A549 treated with RU486 at 1 μM for 4 hours (cell line): ENCODE measurements at places on chromosomes 6 and 20. TPM values are rescaled to one million over a fixed set of nuclear protein-coding genes. Genes with fewer than 3 reads are reported as not detected.

Gene MCHR2
- not detected in 5 replicates for total RNA-seq

Gene WFDC12
- not detected in 5 replicates for total RNA-seq

Gene PPP1R16B
- 0.06 to 0.27 TPM (median 0.16 TPM) in 5 replicates for total RNA-seq

Gene AVP
- total RNA-seq, result not detected in 5 replicates

Gene BICRAL
- total RNA-seq, result 2.2 to 3.3 TPM (median 3.1 TPM) in 5 replicates

Gene SLC22A7
- not detected in 5 replicates for total RNA-seq

Gene SYTL3
- 0.86 to 1.3 TPM (median 1.2 TPM) in 5 replicates for total RNA-seq

Gene MYCT1
- 0.03 to 0.13 TPM (median 0.09 TPM) in 4 of 5 replicates, not detected in the other for total RNA-seq

Gene ECT2L
- not detected in 5 replicates for total RNA-seq

Gene MDFI
- total RNA-seq, result 0.55 to 0.85 TPM (median 0.74 TPM) in 5 replicates

Gene TGM3
- total RNA-seq, result 0.05 TPM in 1 of 5 replicates, not detected in the others

Gene TRAPPC3L
- total RNA-seq, result not detected in 5 replicates
